ENCODE measurements at places on chromosomes 3 and 15.
A peak's percentile ranks its signal among the peaks of the same experiment; 100 is the strongest.

DNA sequence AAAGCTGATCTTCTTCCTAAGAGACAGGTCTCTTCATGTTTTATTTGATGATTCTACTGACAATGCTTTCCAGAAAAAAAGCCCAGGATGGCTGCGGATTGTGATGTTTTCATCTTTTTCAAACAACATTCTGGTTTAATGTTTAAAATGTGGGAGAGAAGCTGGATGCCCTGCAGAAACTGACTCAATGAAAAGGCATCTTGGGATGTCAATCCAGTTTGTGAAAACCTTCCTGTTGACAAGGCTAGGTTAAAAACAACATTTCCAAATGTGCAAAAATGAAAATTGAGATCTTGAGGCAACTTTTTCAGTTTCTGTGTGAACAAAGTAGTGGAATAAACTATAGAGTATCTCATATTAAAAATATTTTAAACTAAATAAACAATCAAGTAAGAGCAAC lies 156.0 kb upstream of the MRPL3 start:
- DNase-seq: no peak

- no peak for DNase-seq
Measured at GRCh38 chr3:60931452-60931851, 319.8 kb downstream of the FHIT start.

DNA sequence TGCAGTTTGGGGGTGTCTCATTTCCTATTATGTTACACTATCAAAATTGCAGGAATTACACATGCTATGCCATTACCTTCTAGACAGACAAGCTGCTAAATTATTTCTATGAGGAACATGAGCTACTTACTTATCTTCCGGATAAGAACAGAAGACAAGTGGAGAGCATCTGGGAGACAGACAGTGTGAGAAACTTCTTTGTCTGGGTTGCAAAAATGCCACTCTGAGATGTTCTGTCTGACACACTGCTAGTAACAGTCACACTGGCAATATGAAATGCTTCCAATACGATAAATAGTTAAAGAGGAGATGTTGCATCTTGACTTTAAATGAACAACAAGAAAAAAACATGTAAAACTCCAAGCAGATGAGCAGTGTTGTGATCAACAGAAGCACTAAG lies 40.1 kb downstream of the LSAMP start:
- DNase-seq: no peak

- no peak for DNase-seq
Measured at GRCh38 chr15:55740359-55740878, 2.5 kb downstream of the PRTG start.

- no peak for DNase-seq
Measured at GRCh38 chr3:166879661-166880060, 500.4 kb downstream of the ZBBX start.

- no peak for DNase-seq
Measured at GRCh38 chr3:128229106-128229857, 76.0 kb downstream of the EEFSEC start.

DNA sequence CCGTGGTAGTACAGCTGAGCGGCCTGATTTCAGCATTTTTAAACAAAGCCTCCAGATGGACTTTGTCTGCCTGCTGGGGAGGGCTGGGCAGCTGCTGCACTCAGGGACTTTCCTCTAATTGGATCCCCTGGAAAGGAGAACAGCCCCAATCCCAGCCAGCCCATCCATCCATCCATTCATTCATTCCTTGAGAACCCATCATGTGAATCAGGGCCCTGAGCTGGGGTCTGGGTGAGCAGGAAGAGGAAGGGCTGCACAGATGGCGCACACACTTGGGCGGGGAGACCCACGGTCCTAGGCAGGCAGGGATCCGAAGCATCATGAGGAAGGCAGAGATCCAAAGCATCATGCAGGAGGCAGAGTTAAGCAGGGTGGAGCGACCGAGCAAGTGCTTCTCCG lies 45.7 kb downstream of the TPRA1 start:
- no peak for DNase-seq

DNA sequence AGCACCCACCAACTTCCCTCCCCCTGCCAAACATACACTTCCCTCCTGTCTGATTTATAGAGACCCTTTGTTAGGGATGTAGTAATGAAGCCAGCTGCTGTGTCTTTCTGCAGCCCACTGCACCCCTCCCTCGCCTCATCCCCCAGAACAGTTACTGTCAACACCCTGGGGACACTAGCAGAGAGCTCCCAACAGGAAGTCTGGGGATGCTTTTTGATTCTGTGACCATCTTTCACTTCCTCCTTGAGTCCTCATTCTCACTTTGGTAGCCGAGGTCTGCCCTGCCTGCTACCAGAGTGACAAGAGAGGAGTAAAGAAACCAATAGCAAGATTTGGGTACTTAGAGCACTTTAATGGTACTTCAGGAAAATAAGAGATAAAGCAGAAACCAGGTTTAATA lies 201.6 kb downstream of the SATB1 start:
- DNase-seq: no peak

- DNase-seq: no peak
Measured at GRCh38 chr3:35674451-35675109, 35.3 kb downstream of the ARPP21 start.

- DNase-seq: no peak
Measured at GRCh38 chr15:69626095-69627066, 173.8 kb downstream of the RPLP1 start.

- no peak for DNase-seq
Measured at GRCh38 chr3:180362081-180362480, 239.9 kb upstream of the TTC14 start.

DNA sequence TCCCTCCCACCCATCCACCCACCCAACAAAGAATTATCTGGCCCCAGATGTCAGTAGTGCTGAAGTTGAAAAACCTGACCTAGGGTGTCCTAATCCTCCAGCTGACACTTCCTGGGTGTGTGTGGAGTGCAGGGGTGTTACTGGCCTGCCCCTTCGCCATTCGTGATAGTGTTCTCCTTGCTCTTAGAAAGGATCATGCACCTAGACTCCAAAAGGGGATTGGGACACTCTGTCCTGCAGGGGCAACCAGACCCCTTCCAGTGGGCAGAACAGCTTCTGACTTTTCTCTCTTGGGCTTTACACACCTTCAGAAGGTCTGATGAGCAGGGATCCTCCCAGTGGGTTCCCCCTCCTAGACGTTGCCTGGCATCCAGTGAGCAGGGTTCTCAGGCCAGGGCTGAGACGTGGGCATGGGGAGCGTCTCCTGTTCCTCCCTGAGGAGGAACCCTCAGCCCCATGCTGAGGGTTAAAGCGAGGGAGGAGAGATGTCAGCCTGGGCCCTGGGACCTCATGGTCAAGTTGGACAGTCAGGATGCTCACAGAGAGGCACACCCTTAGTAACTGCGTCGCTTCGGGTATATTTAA lies 75.0 kb downstream of the AAGAB start:
- no peak for DNase-seq

- DNase-seq: no peak
Measured at GRCh38 chr3:146507331-146508120, 36.9 kb downstream of the PLSCR1 start.

- no peak for DNase-seq
Measured at GRCh38 chr3:185409957-185410356, 47.0 kb downstream of the MAP3K13 start.

- DNase-seq: no peak
Measured at GRCh38 chr3:100141586-100141985, 27.3 kb upstream of the FILIP1L start.

GRCh38 chr3:46386205-46386604 lies 15.5 kb downstream of the CCR5 start:
- peak; percentile 9 for DNase-seq

- DNase-seq: no peak
Measured at GRCh38 chr3:150407808-150408220, 284 bp upstream of the TSC22D2 start.

GRCh38 chr3:174355505-174355904 lies 503.6 kb upstream of the NAALADL2 start:
- no peak for DNase-seq

DNA sequence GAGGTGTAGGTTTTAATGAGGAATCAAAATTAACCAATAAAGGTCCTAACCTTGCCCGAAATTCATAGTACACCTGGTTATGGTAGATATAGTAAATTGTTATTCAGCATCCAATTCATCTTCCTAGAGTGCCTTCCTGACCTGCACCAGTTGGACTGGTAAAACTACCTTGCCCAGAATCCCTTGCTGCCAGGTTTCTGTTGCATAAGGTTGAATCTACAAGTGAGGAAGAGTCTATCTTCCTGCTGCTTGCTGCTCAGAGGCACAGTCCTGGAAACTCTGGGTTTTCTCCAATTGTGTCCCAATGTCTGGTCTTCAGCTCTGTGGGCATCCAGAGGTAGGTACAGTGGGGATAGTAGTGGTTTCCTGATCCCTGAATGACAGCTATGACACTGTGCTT lies 17.3 kb downstream of the CCDC54 start:
- DNase-seq: no peak

DNA sequence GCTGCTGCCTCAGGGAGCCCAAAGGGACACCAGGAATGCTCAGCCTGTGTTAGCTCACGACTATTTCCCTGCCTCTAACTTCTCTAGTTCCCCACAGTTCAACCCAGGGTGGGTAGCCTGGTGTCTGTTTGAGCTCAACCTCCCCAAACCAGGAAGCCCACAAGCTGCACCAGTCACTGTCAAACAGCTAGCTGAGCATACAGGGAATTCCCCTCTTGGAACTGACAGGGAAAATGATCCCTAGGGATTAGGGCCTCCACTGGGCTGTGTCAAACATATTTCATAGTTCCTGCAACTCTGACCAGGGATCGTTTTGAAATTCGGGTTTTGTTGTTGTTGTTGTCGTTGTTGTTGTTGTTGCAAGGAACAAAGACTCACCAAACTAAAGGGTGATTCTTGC lies 147.1 kb upstream of the ICE2 start:
- DNase-seq: no peak

DNA sequence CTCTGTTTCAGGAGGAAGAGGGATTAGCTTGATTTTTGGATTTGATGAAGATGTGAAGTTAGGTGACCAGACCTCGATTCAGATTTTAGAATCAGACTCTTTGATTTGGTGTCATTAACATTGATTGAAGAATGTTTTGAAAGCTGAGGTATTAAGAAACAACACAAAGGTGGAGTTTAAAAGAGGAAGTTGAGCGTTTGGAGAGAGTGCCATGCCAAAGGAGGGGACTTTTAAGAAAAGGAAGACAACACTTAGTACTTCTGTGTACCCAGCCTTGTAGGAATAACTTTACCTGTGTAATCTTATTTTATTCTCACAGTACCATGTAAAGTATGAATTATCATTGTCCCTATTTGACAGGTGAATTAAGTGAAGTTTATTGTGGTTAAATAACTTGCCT lies 34.4 kb downstream of the PPARG start:
- no peak for DNase-seq

GRCh38 chr3:31102196-31102879 lies 207.9 kb upstream of the GADL1 start:
- no peak for DNase-seq

DNA sequence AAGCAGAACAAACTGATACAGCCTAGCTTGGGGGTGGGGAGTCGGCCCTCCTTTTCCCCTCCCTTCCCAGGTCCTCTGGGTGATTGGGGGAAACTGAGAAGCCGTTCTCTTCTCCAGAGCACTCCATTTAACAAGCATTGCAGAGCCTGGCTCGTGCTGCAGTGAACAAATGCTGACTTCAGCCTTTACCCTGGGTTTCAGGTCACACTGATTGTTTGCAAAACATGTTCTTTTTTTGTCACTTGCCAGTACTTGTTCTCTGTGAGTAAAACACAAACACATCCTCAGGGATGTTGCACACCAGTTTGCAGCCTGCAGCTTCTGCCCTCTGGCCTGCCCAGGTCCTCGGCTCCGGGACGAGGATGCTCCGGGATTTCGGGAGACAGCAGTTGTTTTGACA lies 132.8 kb downstream of the PGPEP1L start:
- no peak for DNase-seq

GRCh38 chr15:98666841-98667240 lies 18.5 kb downstream of the IGF1R start:
- no peak for DNase-seq

DNA sequence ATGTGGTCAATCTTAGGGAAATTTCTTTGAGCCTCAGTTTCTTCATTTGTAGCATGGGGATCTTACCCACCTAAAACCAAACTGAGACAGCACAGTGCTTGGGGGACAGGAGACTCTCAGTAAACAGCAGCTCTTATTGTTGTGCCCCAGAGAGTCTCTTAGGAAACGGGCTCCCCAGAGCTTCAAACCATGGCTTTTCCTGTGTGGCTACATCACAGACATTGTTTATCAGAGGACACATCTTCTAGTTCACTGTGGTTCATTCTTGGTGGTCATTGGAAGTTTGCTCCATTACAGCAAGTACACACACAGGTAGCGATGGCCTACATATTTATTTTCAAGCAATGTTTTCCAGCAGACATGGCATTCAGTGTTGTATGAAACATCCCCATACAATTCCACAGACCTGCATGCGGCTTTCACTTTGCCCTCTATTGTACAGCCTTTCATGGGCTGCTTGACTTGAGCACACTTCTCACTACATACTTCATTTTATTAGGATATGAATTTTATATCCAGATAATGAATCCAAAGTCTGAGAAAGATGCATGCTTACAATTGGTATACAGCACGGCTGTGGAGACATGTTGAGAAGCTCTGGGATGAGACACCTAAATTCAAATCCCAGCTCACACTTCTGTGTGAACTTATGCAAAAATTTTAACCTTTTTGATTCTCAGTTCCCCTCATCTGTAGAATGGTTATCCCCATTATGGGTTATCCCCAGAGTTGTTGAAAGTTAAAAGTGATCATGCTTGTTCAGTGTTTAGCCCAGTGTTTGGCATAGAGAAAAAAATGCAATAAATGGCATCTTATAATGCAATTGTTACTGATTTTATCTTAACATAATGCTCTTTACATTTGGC lies 84.8 kb upstream of the ICE2 start:
- no peak for DNase-seq

- no peak for DNase-seq
Measured at GRCh38 chr15:93037820-93038705, 50.9 kb downstream of the RGMA start.

GRCh38 chr3:123093696-123094095 lies 26.9 kb downstream of the PDIA5 start:
- no peak for DNase-seq

- DNase-seq: no peak
Measured at GRCh38 chr15:101203029-101203573, 48.7 kb downstream of the CHSY1 start.

DNA sequence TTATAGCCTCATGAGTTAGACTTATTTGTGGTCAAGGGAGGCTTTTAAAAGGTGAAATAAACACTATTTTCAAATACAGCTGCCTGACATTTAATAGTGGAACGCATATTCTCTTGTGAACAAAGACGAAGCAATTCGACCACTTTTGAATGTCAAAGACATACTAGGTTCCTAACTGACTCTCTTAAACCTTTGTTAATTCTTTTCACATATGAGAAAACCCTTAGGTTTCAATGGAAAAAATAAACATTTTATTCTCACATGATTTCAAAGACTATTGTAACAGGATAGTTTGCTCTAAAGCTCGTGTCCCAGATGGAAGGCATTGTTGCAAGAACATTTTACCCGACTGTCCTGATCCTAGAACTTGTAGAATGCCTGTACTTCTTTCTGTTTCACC lies 74.8 kb upstream of the BOC start:
- no peak for DNase-seq

- no peak for DNase-seq
Measured at GRCh38 chr15:37452498-37452897, 352.1 kb upstream of the MEIS2 start.

GRCh38 chr15:55942332-55942731 lies 51.1 kb downstream of the NEDD4 start:
- no peak for DNase-seq

GRCh38 chr3:32961189-32961715 lies 9.8 kb downstream of the CCR4 start:
- DNase-seq: no peak
